ENCODE measurements at places on chromosomes 6 and 20.
A peak's percentile ranks its signal among the peaks of the same experiment; 100 is the strongest.

DNA sequence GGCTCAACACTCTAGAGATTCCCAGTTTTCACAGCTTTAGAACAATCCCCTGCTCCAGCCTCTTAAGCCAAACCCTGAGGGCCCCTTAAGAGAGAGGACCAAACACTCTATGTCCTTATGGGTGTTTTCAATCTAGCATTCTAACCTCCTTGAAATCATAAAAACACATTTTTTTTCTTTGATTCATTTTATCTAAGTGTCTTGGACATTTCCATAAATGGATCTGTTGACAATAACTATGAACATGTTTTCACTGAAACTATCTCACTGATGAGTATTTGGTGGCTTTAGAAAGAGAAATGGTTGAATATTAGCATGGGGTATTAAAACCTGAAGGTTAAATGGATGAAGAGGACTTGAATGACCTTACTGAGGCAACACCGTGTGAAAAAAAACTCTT lies 27.6 kb upstream of the PDE7B start:
- no peak for DNase-seq

DNA sequence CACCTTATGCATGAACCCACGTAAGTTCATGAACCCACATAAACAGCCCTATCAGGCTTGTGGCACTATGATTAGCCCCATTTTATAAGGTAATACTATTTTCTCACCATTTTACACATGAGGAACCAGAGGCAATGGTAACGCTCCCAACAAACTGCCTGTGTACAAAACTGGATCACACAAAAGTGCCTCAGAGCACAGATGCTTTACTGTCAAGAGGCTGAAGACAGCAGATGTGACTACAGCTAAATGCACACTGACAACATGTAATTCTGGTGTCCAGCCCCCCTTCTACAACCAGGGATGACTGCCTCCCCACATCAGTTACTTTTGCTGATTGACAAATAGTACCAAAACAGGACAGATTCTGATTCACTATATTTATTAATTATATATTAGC lies 69.6 kb downstream of the GMDS start:
- no peak for DNase-seq

GRCh38 chr6:163036160-163036645 lies 308.4 kb downstream of the PACRG start:
- no peak for DNase-seq

GRCh38 chr6:119241111-119241465 lies 108.5 kb downstream of the MAN1A1 start:
- DNase-seq, result peak; percentile 4

DNA sequence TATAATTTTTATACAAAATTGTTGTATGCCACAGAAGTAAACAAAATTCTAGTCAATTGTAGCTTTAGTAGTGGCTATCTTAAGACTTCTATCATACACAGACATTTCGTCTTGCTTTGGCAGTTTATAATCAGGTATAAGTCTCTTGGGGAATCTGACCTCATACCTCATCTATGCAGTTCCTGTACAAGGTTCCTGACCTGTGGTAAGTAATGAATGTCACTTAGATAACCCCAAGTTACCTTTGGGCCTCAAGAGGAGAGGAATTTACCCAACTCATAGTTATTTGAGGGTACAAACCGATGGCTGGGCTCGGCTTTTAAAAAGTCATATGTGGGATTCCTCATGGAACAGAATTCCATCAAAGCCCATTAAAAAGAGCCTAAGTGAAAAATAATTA lies 58.8 kb upstream of the UNC93A start:
- DNase-seq, result no peak

DNA sequence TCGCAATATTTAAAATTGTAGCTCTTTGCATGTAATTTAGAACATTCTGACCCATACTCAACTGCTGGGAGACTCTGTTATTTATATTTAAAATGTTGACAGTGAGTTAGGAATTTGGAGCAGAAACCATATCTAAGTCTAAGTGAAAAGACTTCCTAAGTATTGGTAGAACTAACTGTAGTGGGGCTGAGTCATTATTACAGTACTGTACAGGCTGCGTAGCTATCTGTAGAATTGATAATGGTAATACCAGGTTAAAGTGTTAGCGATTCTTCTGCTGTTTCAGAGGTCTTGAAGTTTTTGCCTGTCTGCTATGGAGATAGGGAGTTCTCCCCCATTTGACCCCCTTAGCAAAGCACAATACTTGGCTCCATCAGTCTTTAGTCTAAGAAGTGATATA lies 3.6 kb downstream of the TOP1 start:
- no peak for DNase-seq

GRCh38 chr20:62050166-62051120 lies 15.2 kb downstream of the TAF4 start:
- DNase-seq, result no peak

DNA sequence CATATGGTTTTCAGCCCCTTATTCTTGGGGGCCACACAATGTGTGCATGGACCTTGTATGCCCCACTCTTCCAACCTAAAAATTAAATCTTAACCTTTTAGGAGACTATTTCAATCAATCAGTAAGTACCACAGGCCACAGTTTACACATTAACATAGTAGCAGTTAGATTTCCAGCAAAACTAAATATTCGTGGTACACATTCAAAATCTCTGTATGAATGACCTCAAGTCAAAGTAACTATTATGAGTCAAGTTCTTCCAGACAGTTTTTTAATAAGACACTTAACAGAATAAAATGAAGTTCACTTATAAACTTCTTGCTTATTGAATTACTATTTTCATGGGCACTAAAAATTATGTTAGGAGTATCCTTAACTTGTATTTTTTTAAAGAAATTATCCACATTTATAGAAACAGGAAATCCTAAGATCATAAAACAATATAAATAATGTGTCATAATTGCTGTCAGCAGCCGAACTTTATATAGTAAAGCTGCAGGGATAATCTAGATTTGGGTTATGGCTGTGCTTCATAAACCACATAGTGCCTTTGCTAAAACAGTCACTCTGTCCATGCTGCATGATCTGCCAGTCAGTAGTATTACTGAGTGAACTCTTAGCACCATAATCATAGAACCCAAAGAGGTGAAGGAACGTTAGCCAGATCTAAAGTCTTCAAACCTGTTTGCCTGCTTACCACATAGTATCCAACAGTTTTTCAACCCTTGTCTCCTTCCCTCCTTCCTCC lies 21.7 kb downstream of the SEC63 start:
- DNase-seq, result no peak

- peak; percentile 79 for DNase-seq
These were observed 45.2 kb upstream of the NT5E start for GRCh38 chr6:85404564-85405174.

DNA sequence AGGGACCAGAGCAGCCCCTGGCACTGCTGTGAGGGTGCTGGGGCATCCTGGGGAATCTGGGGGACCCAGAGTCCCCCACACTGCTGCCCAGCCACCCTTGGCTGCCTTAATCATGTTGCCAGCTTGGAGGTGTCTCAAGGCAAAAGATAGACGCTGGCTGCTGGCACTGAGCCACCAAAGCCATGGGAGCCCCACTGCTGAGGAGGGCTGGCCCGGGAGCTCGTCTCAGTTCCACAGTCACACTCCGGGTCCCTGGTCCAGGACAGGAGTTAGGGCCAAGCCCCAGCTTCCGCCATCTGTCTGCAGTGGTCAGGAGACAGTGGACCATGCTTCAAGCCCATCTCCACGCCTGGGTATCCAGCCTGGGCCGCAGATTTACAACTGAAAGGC lies 41.0 kb upstream of the HMGA1 start:
- DNase-seq, result no peak

All from AG04450 (cell line).